Left colon (tissue), 2 donors: ENCODE measurements at places on chromosomes 3 and 15. TPM values are rescaled to one million over a fixed set of nuclear protein-coding genes. Genes with fewer than 3 reads are reported as not detected.

DNA sequence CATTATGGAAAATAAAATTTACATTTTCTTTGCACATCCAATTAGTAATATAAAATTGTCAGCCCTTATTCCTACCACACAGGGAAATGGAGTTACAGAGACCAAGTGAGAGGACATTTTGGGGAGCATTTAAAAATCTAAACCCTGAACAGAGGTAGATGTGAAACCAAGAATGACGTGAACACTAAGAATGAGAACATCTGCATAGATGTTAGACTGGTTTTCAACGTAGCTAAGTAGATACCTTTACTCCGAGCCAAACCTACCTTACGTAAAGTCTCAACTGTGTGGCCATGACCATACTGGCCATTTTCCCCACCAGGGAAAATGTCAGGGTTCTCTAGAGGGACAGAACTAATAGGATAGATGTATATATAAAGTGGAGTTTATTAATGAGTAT, 51.4 kb upstream of the THBS1 start:
- no peak for DNase-seq

Gene FSIP1
- 8.2 TPM for total RNA-seq

- no peak for DNase-seq
Observed at GRCh38 chr3:141019244-141019643, 31.9 kb upstream of the SPSB4 start.

Gene CCDC9B
- total RNA-seq, result 28.1 TPM

DNA sequence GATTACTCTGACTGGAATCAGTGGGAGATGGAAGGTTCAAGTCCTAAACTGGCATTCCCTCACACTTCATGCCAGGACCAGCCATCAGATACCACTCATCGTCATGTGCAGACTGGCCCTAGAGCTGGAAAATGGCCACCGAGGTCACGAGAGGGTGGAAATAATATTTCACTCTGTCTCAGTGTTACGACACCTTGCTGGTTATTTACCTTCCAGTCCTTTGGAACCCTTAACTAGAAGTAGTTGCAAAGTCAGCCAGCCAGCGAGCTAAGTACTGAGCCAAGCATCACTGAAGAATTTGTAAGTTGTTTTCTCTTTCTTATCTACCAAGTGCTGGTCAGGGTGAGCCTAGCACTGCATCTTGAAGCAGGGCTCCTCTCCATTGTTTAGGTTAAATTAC, 309.9 kb upstream of the RASGRP1 start:
- no peak for DNase-seq

Gene SCN5A
- total RNA-seq, result 0.47 TPM

Gene PLAAT1
- total RNA-seq, result not detected

Gene SYNPR
- 0.15 TPM for total RNA-seq

Gene MAP4
- 114 TPM for total RNA-seq

GRCh38 chr3:179921500-179921899, 115.2 kb downstream of the PEX5L start:
- DNase-seq, result no peak

GRCh38 chr3:169242708-169243513, 420.6 kb downstream of the MECOM start:
- DNase-seq, result no peak

DNA sequence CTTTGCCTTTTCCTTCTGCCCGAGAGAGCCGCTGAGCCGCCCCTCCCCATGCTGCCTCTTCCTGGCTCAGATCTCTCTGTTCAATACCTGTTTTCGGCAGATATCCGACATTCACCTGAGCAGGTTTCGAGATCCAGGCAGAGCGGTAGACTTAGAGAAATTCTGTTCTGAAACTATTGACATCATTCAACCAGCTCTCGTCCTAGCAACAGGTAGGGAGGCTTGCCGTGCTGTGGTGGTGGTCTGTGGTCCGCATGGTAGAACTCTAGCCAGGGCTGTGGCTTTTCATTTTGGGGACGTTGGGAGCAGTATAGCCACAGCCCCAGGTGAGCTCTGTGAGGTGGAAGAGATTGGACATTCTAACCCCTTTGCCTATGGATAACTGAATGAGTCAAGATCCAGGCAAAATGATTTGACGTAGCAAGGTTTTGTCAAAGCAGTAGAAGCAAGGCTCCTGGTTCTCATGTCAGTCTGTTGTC, 810 bp downstream of the TMEM62 start:
- DNase-seq, result no peak

DNA sequence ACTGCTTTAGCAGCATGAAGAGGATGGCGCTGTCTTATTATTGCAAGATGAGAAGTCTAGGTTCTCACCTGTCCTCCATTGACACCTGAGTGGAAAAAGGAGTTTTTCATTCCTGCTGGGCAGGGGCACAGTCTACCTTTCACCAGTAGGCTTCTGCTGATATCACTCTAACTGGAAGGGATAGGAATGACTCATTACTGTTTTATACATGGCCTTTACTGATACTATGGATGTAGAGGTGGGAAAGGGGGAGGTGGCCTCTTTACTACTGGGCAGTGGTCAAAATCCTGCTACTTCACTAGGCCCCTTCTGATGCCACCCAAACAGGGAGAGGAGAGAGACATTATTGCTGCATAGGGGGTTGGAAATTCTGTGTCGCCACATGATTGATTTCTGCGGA, 97.8 kb downstream of the BBX start:
- no peak for DNase-seq

DNA sequence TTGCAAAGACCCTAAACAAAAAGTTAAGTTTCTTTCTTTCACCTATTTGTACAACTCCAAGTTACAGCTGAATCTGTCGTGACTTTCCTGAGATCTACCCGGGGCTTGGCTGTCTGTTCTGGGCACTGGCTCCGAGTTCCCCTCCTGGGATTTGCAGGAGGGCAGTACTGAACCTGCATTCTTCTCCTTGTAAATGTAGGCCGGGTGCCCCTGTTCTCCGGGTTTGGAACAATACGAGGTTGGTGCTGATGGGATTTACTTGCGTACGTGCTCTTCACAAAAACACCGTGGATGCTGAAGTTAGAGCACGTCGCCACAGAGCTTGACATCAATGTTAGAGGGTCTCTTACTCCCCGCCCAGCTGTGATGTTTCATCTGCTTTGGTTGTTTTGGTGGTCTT, 48.1 kb downstream of the KLHL25 start:
- DNase-seq, result no peak

DNA sequence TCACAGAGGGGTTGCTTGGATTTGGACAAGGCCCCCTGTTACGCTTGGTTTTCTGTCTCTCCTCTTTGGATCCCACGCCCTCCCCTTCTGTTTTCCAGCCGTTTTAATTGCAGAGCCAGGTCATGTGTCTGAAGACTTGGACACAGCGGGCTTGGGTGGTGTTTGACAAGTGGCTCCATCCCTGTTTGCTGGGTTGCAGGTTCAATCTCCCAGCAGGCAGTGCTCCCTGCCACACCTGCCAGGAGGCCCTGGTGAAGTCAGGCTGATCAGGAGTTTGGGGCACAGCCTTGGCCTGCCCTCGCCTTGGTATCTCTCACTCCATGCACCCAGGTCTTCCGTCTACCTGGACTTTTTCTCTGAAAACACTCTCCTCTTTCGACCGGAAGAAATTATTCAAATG, 59.0 kb downstream of the PLXNA1 start:
- no peak for DNase-seq

DNA sequence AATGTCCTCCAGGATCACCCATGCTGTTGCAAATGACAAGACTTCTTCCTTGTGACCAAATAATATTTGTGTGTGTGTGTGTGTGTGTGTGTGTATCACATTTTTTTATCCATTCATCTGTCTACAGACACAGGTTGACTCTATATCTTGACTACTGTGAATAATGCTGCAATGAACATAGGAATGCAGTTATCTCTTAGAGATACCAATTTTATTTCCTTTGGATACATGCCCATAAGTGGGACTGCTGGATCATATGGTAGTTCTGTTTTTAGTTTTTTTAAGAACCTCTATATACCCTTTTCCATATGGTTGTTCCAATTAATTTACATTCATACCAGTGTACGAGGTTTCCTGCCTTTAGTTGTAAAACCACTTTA, 41.7 kb downstream of the GPR176 start:
- DNase-seq, result no peak

Gene CELF6
- total RNA-seq, result 1.2 TPM

GRCh38 chr3:71189480-71189879, 394.0 kb downstream of the FOXP1 start:
- no peak for DNase-seq

Gene COL6A5
- not detected for total RNA-seq

Gene SLC28A2
- 44.9 TPM for total RNA-seq

Gene MKRN3
- 3.9 TPM for total RNA-seq

DNA sequence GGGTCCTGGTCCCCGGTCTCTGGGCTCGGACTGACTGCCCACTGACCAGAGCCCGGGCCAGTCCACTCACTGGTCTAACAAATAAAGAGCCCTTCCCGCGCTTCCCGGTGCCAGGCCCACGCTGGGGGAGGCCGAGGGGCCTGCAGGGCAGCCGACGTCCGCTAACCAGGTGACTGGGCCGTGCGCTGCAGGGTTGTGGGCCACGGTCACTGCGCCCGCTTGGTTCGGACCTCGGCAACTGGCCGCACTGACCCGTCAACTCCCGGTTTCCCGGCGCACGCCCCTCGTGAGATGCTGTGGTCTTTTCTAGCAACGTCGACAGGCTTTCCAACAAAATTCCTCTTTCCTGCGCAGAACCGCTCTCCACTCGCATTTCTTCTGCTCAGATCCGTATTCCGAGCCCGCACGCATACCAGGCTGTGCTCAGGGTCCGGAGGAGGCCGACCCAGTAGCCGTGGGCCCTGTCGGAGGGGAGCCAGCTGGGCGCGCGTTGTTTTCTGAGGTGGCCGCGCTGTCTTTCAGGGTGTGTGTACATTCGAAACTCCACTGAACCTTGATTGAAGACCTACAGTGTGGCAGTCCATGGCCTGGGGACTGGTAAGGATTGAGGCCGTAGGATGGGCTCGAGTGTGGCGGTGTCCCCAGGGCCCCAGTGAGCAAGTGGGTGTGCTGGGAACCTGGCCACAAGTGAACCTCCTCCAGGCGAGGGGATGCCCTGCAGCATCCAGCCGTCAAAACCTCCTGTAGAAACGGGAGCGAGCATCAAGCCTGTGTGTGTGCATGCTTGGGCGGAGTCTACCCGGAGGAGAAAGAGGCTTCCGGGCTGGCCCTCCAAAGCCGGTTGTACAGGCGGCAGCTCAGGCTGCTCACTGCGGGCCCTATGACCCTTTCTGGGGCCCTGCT, 875 bp upstream of the NT5DC2 start:
- peak; percentile 29 for DNase-seq

- no peak for DNase-seq
Observed at GRCh38 chr3:196843435-196844110, 24.1 kb upstream of the SENP5 start.
